ENCODE measurements at places on chromosomes 5 and 9.

DNA sequence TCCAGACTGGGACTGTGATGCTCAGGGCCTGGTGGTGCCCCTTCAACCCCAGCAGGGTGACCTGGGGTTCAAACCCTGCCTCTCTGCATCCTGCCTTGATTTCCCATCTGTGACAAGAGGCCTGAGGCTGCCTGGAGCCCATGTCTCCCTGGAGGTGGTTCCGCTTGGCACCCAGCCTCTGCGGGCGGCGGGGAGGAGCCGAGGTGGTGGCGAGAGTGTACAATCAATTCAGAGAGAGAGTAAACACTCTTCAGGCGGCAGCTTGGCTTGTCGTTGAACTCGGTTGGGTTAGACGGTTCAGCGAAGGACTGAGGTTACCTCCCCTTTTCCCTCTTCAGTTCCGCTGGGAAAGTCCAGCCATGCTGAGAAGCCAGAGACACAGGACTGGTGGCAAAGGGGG is 39.3 kb downstream of the NTNG2 start:
- DNase-seq = no peak

DNA sequence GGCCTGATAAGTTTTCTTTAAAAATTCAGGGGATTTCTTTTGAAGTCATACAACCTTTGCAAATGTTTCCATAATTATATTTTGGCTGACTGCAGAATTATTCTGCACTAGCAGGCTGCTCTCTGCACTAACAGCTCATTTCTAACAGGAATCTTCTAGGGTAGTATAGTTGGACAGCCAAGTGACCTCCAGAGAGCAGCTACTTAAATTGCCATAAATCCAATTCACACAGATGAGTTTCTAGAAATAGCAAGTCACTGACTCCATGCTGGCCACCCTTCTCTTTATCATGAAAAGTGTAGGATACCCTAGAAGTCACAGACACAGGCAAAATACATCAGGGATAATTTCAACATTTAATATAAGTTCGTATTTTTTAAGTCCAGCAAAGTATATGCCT is 110.9 kb upstream of the TARS1 start:
- DNase-seq = no peak

DNA sequence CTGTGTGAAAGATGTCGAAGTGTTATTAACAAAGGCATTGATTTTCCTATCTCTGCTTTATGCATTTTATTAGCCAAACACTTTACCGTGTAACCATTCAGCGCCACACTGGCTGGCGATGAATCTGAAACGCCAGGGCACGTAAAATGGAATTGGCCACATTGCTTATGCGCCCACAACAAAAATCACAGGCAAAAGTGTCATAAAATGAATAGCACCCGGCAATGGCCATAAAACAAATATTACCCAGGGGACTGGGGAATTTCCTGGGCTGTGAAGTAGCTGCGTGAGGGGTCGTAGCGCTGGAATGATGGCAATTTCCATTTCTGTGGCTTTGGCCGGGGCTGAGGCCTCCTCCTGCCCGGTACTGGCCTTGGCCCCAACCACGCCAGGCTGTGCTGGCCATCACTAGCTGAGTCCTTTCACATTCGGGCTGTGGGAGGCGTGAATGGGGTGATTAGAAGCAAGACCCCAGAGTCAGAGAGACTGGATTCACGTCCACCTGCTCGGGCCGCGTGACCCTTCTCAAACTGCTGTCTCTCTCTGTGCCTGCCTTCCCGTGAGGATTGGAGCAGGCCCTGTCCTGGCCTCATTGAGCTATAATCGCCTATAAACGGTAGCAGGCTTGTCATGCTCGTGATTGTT is 254.5 kb downstream of the PBX3 start:
- DNase-seq = no peak

GRCh38 chr5:167634432-167634831 is 657.0 kb upstream of the WWC1 start:
- no peak for DNase-seq

- DNase-seq = peak; percentile 58
These were observed 19.0 kb downstream of the C9orf152 start for GRCh38 chr9:110188991-110189390.

GRCh38 chr9:72542917-72543316 is 21.5 kb downstream of the TMC1 start:
- DNase-seq = no peak

DNA sequence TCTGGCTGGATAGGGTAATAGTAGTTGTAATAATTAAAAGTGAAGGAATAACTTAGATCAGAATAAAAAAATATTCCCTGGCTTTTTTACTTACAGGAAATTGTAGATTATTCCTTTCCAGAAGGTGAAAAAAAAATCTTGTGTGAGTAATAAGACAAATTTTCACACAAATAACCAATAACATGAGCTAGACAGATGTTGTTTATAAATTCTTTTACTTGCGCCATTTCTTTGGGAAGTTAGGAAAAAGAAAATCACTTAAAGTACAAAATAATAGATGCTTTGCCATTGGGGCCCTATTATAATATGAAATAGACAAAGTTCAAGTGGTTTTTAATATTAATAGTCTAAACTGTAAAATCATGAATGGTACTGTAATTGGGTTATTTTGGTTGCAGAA is 204.1 kb downstream of the ARRDC3 start:
- DNase-seq = no peak

- peak; percentile 60 for DNase-seq
These were observed 36.8 kb upstream of the CDH6 start for GRCh38 chr5:31156631-31157160.
